ENCODE measurements at places on chromosomes 1 and 21.

DNA sequence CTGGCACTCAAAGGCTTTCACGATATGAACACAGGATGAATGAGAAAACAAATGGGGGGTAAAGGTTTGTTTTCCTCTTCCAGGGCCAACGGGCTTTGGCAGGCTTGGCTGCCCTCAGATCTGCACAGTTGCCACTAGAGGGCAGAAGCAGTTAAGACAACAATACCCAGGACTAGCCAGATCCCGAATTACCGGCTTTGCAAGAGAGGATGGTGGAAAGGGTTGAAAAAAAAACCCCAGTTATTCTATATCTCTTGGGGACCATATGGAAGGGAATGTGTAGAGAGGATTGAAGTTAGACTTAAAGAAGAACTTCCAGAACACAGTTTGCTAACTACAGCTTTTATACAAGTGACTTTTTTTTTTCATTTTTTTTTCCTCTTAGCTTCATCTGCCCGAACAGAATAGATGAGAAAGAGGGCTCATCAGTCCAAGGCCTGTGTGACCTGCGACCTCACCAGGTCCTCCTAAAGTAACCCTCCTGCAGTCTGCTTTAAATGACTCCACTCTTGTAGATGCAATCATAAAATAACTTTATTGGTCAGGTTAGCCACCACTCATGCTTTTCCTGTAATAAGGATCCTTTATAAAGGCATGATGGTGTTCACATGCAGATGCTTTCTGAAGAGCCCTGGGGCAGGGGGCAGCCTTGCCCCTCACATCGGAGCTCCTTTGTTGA is 10.7 kb downstream of the FMOD start:
- peak; percentile 65 for DNase-seq

DNA sequence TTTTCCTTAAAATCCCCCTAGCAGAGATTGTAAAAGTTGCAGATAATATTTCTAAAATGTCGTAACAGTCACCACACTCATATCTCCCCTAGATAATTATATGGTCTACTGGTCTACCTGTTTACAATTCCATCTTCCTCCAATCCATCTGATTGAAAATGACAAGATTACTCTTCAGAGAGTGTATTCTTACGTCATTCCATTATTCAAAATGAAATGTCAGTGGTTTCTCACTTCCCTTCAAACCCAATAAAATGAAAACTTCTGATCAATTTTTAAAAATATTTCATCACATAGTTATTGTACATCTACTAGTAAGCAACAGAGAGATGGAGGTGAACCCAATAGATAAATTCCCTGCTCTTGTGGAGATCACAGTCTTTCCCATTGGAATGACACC is 202.2 kb upstream of the C8B start:
- DNase-seq = no peak

DNA sequence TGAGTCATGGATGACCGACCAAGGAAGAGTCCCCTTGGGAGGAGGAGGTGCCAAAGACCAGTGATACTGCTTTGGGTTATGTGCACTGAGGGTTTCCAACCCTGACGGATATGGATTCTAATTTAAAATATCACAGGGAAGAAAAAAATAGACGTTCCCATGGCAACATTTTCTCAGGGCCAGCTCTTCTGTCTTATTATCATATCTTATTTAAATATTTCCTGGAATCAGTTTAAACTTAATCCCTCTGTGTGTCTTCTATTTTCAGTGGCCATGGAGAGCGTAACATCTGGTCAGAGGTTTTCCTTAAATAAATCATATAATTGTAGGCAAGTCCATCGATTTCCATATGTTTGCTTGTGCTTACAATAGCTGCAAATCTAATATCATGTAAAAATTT is 205.4 kb upstream of the FMN2 start:
- DNase-seq = no peak

DNA sequence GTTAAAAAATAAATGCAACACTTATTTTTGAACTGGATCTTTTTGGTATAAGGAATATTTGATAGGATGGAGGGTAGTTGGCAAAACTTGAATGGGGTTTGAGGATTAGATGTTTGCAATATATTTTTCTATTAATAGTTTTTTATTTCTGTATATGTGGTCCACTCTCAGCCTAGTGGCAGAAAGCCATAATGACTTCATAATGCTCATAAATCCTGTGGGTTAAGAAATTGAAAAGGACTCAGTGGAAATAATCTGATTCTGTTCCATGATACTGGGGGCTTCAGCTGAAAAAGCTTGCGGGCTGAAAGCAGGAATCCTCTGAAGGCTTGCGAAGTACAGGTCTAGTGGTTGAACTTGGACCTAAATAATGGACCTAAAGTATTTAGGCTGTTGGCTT is 1028.6 kb upstream of the PRMT6 start:
- no peak for DNase-seq

DNA sequence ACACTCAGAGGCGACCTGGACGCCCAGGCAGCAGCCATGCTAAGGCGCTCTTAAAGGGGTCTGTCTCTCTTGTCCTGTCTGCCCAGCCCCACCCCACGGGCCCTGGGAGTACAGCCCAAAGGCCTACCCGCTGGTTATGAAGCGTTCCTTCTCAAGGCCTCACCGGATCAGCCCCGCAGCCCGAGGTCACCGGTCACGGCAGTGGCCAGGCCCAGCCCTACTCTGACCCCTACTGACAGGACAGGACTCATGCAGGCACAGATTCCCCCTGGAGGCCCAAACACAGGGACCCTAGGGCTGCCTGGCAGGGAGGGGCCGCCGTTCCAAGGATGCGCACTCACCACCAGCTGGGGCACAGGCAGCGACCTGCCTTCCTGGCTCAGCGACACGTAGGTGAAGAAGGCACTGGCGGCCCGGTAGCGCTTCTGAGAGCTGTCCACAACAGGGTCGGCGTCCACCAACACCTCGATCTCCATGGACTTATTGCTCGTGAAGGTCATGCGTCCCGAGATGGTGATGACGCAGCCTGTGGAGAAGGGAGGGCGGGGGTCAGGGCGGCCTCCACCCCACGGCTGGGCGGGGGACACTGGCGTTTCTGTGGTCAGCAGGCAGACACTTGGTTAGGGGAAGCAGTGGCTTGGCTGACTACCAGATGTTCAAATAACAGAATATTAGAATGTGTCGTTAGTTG is 20.0 kb upstream of the GPR153 start:
- no peak for DNase-seq

- DNase-seq = peak; percentile 56
Measured at GRCh38 chr1:234955107-234955731, 173.4 kb downstream of the TOMM20 start.

DNA sequence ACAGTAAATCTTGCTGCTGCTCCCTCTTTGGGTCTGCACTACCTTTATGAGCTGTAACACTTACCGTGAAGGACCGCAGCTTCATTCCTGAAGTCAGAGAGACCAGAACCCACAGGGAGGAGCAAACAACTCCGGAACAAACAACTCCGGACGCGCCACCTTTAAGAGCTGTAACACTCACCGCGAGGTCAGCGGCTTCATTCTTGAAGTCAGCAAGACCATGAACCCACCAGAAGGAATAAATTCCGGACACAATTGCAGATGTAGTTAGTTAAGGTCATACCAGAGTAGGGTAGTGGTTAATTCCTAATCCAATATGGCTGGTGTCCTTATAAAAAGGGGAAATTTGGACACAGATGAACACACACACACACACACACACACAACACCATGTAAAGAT is 37.7 kb downstream of the VTCN1 start:
- no peak for DNase-seq

- DNase-seq = no peak
Measured at GRCh38 chr1:178371933-178372388, 124.8 kb downstream of the CLEC20A start.

- DNase-seq = no peak
Measured at GRCh38 chr1:12083766-12084165, 20.7 kb downstream of the TNFRSF8 start.

DNA sequence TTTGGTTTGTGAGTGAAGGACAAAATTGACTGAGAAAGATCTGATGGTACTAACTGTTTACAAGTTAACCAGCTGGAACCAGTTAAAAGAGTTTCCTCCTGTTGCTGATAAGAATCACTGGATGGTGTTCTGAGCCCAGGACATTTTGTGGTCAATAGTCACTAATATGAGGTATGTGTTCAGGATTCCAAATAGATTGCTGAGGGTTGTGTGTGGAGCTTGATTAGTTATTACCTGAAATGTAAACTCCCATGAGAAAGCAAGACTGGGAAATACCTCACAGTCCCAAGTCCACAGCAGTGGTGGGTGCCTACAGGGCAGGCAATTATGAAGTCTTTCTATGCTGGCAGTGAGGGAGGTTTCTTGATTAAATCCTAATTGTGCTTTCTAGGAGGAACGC is 164.6 kb downstream of the DNM3 start:
- no peak for DNase-seq

DNA sequence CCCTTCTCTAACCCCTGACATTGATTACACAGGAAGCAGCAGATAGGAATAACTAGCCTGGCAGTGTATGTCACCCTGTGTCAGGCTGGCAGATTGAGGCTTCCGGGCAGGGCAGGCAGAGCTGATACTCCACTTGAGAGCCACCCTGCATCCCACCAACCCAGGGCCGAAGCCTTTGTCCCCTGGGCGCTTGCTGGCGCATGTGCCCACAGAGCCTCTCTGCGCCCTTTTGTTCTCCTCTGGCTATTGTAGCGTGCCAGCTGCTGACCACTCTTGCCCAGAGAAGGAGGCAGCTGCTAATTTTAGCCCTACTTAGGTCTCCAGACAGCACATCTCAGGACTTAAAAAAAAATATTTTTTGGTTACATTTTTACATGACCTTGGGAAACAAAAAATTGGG is 304.9 kb downstream of the HHAT start:
- no peak for DNase-seq

GRCh38 chr21:38918607-38919346 is 113.0 kb downstream of the ETS2 start:
- no peak for DNase-seq

- no peak for DNase-seq
Measured at GRCh38 chr1:25650289-25650576, 33.6 kb downstream of the MAN1C1 start.

DNA sequence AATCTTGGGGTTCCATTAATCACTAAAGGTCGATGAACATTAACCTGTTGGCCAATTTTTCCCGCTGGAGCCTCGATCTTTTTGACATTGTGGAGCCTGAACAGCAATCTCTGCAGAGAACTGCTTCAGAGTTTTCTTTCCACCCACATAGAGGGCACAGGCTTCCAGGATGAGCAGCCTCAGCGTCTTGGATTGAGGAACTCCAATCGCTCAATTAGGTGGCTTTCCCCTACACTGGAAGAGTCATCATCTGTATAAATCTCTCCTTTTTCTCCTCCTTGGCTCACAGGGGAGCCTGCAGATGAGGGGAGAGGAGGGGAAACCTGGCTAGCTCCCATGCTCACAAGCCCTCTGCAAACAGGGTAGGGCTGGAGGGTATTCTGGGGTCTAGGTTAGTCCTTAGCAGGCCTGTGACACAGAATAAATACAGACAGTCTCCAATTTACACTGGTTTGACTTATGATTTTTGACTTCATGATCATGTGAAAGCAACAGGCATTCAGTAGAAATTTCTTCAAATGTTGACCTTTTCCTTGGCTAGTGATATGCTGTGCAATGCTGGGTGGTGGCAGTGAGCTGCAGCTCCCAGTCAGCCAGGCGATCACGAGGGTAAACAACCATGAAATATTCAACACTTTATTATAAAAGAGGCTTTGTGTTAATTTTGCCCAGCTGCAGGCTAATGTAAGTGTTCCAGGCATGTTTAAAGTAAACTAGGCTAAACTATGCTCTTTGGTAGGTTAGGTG is 80.8 kb downstream of the PGBD5 start:
- no peak for DNase-seq

- no peak for DNase-seq
Measured at GRCh38 chr1:12711536-12711935, 4.4 kb upstream of the AADACL3 start.

DNA sequence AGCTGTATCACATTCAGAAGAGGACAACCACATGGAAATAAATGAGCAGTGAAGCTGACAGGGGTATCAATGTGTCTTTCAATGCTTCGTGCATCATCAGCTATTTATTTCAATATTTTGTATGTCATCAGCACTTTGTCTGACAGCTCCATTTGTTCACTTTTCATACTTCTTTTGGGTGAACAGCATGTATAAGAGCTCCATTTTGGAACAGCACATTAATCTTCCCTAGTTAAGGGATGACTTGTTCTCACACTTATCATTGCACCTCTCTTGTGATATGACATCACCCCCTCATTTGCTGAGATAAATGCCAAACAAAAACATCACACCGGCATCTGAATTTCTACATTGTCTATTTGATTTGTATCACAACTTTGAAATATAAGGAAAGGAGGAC is 190.6 kb upstream of the SAMSN1 start:
- no peak for DNase-seq

- no peak for DNase-seq
Measured at GRCh38 chr21:26956216-26956615, 10.7 kb downstream of the ADAMTS5 start.

DNA sequence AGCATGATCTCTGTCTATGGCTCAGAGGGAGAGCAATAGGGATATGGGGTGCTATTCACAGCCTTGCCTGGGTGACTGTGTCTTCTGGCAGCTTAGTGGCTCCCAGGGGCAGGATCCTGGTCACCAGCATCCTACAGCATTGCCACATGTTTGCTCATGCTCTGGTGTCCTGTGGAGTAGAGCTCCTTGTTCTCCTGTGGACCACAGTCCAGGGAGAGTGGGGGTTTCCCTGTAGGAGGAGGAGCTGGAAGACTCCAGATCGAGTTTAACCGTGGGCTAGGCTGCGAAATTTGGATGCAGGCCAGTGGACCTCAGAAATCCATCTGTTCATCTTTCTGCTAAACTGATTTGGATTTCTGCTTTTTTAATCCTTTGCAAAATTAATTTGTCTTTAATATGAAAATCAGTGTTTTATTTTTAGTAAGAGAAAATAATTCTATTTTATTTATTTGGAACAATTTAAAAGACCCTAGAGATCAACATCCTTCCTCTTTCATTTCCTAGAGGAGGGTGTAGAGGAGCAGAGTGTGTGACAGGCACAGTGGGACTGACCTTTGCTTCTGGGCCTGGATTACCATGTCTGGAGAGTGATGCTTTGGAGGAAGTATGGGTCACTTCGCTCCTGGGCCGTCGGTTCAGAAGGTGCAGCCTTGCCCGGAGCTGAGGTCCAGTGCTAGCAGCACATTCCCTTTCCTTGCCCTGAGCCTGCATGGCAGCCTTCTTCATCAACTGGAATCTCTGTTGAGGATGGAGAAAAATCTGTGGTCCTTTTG is 17.4 kb downstream of the ADARB1 start:
- no peak for DNase-seq

GRCh38 chr1:53737648-53738204 is 1.2 kb downstream of the GLIS1 start:
- DNase-seq = no peak

DNA sequence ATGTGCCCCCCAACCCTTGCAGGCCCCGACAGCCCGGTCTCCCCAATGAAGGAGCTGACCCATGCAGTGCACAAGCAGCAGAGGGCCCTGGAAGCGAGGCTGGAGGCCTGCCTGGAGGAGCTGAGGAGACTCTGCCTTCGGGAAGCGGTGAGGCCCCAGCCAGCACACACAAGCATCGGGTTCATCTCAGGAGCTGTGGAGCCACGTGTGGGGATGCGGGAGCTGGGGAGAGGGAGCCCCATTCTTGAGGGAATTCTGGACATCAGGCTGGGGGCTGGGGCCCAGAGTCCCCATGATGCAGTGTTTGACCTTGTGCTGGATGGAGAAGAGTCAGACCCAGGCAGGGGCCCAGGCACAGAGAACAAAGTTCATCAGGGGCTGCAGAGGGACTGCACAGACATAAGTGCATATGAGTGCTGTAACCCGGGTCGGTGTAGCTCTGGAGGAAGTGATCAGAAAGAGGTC is 4.8 kb downstream of the INAVA start:
- DNase-seq = no peak

- no peak for DNase-seq
Measured at GRCh38 chr21:41497788-41498187, 10.2 kb downstream of the TMPRSS2 start.

Data from CD4-positive, alpha-beta T cell treated with Interleukin-15 for 1 hour (primary cell).